ENCODE measurements at places on chromosomes 1 and 21. TPM values are rescaled to one million over a fixed set of nuclear protein-coding genes. Genes with fewer than 3 reads are reported as not detected.

The UBASH3A gene
- total RNA-seq = 0.09 TPM

The PIK3R3 gene
- 0.80 TPM for total RNA-seq

The ZNF695 gene
- 1.2 TPM for total RNA-seq

The KRTAP7-1 gene
- not detected for total RNA-seq

The RLF gene
- 5.7 TPM for total RNA-seq

The FBLIM1 gene
- 26.3 TPM for total RNA-seq

The LAMB3 gene
- total RNA-seq = 20.2 TPM

The PLOD1 gene
- total RNA-seq = 78.9 TPM

The S100A3 gene
- 97.4 TPM for total RNA-seq

The LDLRAD1 gene
- not detected for total RNA-seq

The UTP25 gene
- total RNA-seq = 9.6 TPM

The ZNF593OS gene
- total RNA-seq = 0.36 TPM

The ANKRD65 gene
- total RNA-seq = not detected
